Activated CD4-positive, alpha-beta T cell treated with anti-CD3 and anti-CD28 coated beads for 36 hours (primary cell): ENCODE measurements at places on chromosomes 3 and 15. TPM values are rescaled to one million over a fixed set of nuclear protein-coding genes. Genes with fewer than 3 reads are reported as not detected.
A peak's percentile ranks its signal among the peaks of the same experiment; 100 is the strongest.

- peak; percentile 70 for DNase-seq
These were observed 79.3 kb downstream of the ATP10A start for GRCh38 chr15:25783607-25784540.

GRCh38 chr3:129684270-129684669 lies 77.8 kb upstream of the PLXND1 start:
- no peak for DNase-seq

- no peak for DNase-seq
These were observed 517.2 kb downstream of the SHQ1 start for GRCh38 chr3:72331076-72331475.

The DPH6 gene
- 14.0 TPM for total RNA-seq

DNA sequence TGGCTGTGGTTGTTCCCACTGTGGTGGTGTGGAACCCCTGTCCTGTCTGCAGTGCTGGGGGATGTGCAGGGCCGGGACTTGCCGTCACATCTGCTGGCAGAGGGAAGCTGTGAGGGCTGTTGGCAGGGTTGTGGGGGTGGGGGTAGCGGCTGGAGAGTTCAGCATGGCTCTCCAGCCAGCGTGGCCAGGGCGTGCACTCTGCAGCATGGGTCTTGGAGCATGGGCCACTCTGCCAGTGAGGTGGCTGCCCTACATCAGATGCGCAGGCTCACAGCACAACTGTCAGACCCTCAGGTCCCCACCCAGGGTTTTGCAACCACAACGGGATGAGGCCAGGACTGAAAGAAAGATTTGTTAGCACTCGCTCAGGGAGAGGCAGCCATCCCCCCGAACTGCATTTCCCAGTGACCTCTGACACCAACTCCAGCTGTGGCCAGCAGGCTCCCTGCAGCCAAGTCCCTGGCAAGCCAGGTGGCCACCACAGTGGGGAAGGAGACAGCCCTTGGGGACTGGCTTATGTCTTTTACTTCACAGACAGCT lies 237.7 kb upstream of the LYSMD4 start:
- DNase-seq: no peak

The SPCS1 gene
- total RNA-seq: 120 TPM

GRCh38 chr15:74167891-74168331 lies 5.6 kb upstream of the ISLR start:
- no peak for DNase-seq

- DNase-seq: no peak
These were observed 232.5 kb downstream of the SHQ1 start for GRCh38 chr3:72615776-72616175.

- DNase-seq: no peak
These were observed 289.9 kb downstream of the CTNNB1 start for GRCh38 chr3:41489231-41489630.

- no peak for DNase-seq
These were observed 114.6 kb upstream of the GALNT15 start for GRCh38 chr3:16059711-16060357.

DNA sequence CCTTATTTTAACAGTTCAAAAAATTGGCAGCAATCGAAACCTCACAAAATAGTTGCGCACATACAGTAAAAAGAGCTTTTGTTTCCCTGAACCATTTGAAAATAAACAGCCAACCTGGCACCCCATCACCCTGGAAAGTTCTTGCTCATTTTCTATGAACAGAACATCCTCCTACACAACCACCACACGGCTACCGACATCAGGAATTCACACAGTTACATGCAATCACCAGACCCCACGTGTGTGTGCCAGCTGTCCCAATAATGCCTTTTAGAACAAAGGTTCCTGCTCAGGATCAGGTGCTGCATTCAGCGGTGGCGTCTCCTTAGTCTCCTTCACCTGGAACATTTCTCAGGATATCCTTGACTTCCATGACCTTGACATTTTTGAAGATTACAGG lies 186.5 kb downstream of the KLF13 start:
- DNase-seq: no peak

GRCh38 chr3:3241596-3241995 lies 62.1 kb upstream of the CRBN start:
- DNase-seq: no peak

GRCh38 chr15:99442252-99442897 lies 123.4 kb upstream of the MEF2A start:
- DNase-seq: peak; percentile 23

The GXYLT2 gene
- not detected for total RNA-seq

The LRTM1 gene
- total RNA-seq: not detected

DNA sequence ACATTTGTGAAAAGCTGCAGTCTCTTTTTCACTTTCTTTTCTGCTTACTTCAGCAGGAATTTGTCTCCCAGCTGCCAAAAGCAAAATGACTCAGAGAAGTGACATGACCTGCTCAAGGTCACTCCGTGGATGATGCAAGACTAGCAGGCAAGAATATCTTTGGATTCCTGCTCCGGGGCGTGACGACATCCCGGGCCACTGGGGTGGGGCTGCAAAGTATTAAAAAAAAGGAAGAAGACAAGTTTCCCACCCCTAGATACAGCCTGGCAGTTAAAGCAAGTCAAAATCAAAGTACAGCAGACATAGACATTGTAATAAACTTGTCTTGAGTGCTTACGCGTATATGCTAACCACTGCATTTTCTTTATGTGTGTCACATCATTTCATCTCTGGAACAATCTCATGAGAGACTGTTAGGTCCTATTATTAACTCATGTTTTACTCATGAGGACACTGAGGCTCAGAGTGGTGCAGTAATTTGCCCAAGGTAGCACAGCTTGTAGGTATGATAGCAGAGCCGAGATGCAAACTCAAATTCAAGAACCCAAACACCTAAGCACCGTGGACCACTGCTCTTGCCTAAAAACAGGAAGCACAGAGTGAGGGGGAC lies 485.2 kb upstream of the PROK2 start:
- DNase-seq: peak; percentile 38

DNA sequence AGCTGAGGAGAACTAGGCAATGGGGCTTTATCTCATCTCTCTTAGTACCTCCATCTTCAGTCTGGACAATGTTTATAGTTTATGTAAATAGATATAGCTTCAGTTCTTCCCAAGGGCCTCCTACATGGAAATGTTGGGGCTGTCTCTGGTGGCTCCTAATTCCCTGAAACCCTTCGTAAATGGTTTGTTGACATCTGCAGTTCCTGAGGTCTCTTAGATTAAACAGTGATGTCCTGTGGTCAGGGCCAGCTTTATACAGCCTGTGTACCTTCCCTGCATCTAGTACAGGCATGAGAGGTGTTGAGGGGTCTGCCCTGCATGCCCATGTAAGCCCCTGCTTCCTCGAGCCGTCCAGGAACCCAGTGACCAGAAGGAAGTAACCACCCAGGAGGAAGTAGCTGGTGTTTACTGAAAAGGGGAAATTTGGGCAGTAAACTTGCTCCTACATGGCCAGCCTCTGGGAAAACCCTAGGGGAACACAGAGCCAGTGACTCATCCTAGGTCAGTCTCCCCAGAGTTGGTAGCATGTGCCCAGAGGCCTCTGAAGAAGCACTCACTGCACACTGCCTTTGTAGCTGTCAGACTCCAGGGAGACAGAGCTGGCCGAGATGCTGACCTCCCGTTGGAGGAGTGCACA lies 4.7 kb upstream of the TBC1D2B start:
- DNase-seq: peak; percentile 21

The TF gene
- total RNA-seq: 0.12 TPM

The SCAANT1 gene
- not detected for total RNA-seq

The TMOD3 gene
- total RNA-seq: 52.4 TPM

DNA sequence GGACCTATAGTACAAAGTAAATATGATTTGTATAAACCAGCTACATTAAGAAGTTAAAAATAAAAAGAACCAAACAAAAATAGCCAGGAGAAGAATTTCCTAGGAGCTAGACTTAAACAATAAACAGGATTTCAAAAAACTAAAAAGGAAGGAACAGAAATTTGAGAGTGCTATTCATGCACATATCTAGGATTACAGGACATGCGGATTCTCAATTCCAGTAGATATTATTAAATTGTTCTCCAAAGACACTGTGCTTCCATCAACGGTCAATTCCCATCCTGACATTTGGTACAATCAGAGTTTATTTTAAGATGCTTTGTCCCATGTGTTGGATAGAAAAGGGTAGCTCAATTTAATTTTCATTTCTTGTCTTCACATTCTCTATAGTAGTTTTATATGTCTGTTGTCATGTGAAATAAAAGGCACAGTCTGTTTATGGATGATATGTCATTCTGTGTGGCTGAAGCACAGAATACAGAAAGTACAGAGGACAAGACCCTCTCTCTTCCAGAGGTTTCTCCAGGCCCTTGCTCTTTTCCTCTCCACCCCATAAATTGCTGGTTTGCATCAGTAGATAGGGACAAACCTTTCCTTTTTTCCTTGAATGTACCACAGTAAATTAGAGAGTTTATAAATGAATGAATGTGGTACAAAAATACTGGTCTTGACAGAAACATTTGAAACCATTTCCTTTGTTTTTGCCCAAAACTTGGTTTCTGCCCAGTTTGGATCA lies 3.5 kb downstream of the PLOD2 start:
- DNase-seq: no peak

GRCh38 chr3:46829699-46830208 lies 33.5 kb downstream of the MYL3 start:
- DNase-seq: peak; percentile 63

DNA sequence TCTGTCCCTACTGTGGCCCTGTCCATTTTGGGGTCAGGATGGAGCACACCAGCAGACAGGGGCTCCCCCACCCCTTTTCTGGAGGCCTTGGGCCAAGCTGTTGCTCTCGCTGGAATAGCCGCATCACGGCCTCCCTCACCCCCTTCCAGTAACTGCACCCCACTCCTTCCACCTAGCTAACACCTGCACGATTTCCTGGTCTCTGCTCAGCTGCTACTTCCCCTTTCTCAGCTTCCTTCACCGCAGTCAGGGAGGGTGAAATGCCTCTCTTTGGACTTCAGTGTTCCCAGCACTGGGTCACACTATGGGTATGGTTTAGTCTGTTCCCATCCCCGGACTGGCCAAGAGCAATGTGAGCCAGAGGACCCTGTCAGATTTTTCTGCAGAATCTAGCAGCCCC lies 400.2 kb downstream of the MCTP2 start:
- DNase-seq: peak; percentile 6

- DNase-seq: no peak
These were observed 153.8 kb upstream of the MITF start for GRCh38 chr3:69585472-69585871.

The TMEM115 gene
- total RNA-seq: 13.1 TPM

GRCh38 chr3:184719709-184720108 lies 7.8 kb upstream of the MAGEF1 start:
- no peak for DNase-seq

DNA sequence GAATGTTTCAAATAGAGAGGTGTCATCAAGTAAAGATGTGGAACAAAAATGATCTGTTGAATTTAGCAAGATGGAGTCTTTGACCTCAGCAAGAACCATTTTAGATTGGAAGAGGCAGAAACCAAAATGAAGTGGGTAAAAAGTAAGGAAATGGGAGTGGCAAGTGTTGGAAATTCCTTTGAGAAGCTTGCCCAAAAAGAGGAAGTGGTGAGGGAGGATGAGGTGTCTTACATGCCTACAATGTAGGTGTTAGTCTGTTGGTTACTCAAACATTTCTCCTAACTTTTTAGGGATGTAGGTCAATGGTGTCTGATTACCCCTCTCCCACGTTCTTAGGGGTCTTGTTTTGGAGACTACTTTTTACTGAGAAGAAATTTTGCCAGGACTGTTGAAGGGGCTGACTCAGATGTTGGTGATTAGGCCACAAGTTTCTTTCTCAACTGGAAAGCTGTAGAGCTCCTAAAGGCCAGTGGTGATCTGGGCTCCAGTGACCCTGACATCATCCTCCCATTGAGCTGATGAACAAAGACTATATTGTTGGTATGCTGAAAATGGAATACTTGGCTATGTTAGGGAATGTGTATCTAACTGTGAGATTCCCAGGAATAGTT lies 5.1 kb downstream of the PPP2R3A start:
- DNase-seq: no peak

DNA sequence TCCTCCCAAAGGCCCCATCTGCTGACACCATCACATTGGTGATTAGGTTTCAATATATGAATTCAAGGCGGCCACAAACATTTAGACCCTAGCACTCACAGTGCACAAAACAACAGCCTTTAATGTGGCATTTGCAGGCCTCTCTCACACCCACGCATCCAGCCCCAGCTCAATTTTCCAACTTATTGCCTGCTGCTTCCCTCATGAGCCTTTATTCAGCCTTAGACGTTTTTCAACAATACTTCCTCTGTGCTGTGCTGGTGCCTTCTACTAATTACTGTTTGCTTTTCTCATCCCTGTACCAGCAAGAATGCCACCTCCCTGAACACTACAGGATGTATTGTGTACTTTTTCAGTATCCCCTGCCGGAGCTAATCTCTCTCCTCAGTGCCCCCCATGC lies 334.6 kb downstream of the GABRB3 start:
- DNase-seq: no peak
